Smooth muscle cell of the brain vasculature (primary cell): ENCODE measurements at places on chromosomes 1 and 21.

DNA sequence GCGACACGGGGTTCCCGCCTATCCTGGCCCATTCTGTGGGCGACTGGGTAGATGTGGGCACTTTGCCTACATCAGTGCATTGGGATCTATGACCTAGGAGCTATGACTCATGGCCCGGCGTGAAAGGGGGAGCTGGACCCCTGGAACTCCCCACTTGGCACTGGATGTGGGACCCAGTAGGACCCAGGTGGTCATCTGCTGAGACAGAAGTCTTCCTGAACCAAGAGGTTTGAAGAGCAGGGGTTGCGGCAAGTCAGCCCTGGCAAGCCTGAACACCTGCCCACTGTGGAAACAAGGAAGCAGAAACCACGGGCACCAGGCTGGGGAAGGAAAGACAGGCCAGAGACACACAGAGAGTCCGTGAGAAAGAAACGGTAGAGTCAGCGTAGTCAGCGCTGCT lies 656.7 kb downstream of the AJAP1 start:
- no peak for DNase-seq

DNA sequence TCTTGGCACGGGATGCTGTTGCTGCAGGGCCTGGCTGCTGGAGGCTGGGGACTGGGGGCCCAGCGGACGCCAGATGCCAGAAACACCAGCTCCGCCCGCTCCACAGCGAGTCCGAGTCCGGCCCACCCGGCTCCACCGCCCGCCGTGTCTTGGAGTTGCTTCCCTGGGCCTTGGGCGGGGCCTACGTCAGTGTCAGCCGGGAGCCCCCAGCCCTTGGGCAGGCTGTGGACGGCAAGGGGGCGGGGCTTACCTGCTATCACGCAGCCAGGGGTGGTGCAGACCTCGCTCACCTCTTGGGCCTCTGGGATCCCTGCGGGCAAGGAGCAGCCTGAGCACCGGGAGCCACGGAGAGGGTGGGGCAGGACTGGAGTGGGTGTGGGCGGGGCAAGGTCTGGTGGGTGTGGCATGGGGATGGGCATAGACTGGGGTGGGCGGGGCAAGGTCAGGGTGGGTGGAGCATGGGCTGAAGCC lies 21.8 kb downstream of the MMEL1 start:
- peak; percentile 21 for DNase-seq

DNA sequence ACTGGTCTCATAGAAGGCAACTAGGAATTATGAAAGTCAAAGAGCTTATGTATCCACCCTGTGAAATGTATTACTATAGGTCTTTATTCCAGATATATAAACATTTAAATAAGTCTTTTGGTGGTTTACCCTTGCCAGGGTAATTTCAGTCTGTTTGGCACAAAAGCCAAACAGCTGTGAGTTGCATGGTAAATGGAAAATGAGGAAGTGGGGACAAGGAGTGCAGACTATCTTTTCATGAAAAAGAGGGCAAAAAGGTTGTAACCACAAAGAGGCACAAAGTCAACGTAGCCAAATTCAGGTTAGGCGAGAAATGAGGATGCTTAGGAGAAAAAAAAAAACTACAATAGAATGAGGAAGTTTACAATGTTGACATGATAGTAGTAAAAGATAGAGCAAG lies 492.3 kb upstream of the PRMT6 start:
- DNase-seq = no peak

GRCh38 chr1:29232387-29232786 lies 1.7 kb upstream of the MECR start:
- DNase-seq = no peak

- no peak for DNase-seq
These were observed 175.4 kb upstream of the GORAB start for GRCh38 chr1:170356585-170356984.

DNA sequence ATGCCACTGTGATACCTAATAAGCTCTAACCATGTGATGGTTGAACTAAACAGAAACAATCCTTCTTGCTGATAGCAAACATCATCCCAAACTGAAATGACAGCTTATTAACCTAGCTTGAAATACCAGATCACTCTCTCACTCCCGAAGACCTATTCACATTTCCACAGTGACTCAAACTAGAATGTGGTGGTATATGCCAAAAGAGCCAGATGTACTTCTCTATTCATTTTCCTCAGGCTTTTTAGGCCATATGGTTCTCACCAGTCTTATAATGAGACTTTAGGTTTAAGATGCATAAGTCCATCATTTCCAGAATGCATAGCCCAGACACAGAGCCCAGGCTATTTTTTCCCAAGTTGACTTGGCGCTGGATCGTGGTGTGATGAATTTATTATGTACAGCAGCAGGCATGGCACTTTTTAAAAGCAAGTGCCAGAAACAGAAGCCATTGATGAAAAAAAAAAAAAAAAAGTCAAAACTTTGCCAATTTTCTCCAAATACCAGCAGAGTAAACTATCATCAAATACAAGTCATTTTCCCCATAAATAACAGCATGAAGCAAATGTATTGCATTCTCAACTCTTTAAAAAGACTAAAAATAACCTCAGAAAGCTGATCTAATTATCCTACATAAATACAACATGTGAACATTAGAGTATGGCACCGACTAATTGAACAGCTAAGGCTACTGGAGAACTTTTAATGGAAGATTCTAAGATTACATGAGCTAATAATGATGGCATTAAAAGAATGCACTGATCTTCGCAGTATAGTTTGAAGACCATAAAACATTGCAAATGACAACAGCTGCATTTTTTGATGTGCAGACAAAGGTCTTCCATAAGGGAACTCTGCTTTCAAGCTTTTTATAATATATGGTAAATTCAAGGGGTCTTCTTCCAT lies 365.4 kb downstream of the LRRIQ3 start:
- no peak for DNase-seq

GRCh38 chr1:101733340-101733739 lies 263.4 kb downstream of the OLFM3 start:
- DNase-seq = no peak

- no peak for DNase-seq
These were observed 30.4 kb downstream of the SLC19A1 start for GRCh38 chr21:45511661-45512431.

DNA sequence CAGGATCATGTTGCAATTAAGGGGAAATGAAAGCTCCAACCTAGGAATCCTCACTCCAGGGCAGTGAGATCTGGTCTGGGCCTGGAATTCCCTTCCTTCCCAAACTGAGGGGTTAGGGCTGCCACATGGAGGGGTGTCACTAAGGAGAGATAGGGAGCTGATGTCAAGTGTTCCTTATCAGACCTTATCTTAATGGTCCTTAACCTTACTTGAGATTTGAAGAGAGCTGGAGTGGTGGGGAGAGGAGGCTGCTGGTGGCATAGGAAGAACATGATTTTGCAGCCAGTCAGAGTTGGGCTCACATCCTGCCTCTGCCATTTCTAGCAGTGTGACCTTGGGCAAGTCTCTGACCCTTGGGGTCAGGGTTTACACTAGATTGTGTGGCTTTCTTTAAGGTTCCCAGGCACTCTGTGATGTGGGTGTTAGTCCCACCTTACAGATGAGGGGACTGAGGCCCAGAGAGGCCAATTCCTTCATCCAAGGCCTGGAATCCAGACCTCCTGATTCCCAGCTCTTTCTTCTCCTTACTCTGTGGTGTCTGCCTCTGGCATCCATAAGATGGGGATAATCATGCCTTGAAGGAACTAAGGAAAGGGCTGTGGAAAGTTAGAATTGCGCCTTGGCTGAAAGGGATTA lies 56.3 kb upstream of the SYNC start:
- no peak for DNase-seq

DNA sequence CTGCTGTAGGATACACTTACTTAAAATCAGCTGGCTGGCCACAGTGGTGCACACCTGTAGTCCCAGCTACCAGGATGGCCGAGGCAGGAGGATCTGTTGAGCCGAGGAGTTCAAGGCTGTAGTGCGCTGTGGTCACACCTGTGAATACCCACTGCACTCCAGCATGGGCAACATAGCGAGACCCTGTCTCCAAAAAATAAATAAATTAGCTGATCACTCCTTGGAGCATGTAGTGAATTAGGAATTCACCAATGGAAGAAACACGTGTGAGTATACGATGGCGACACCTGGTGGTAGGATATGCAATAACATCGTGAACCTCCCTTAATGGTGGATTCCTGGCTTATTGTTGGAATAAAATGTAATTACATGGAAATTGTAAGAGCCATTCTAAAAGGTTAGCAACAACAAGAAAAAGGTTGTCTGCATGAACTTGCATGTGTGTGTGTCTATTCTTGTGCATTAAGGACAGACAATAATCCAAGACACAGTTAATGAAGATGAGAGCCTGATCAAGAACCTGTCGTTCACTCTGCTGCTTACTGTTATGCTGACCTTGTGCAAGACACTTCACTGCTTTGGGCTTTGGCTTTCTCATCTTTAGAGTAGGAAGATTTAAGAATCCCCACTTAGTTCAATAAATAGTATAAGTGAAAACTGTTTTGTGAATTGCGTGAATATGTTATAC lies 38.6 kb upstream of the COX20 start:
- DNase-seq = peak; percentile 33

DNA sequence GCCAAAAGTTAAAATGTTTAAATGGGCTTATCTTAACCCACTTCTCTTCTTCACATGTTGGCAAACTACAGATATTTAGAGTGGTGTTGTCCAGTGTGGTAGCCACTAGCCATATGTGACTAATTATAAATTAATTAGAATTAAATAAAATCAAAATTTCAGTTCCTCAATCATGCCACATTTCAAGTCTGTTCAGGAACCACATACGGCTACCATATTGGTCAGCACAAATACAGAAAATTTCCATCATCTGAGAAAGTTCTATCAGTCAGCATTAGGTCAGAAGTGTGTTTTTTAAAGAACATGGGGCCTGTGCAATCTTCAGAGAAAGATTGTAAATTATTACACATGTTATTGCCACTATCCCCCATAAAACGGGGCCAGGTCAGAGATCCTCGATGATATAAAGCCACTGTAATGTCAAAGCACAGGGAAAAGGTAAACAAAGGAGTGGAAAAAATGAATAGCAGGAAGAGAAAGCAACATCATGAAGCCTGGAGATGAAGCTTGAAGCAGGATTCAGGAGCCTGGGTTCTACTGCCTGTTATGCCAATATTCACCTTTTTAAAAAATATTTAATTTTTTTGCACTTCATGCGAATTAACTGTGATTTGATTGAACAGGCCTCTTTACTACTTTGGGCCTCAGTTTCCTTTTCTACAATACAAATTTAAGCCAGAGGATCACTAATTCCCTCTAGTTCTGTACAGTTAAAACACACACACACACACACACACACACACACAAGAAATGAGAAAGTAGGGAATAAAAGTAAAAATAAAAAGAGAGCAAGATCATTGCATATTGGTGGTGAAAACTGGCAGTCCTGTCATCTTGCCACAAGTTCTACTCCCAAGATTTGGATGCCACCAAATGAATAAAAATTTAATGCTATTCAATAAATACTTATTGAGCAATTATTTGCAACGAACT lies 2.3 kb downstream of the RSBN1 start:
- no peak for DNase-seq

- DNase-seq = no peak
These were observed 28.5 kb downstream of the SLC16A1 start for GRCh38 chr1:112927462-112927990.

DNA sequence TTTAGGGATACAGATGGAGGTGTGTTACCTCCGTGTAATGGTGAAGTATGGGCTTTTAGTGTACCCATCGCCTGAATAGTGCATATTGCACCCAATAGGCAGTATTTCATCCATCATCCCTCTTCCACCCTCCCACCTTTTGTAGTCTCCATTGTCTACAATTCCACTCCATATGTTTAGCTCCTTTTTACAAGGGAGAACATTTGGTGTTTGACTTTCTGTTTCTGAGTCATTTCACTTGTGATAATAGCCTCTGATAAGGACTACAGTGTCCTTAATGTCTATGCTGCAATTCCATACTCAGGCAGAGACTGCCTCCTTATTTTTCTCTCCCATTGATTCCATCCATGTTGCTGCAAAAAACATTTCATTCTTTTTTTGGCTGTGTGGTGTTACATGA lies 48.7 kb downstream of the OVGP1 start:
- no peak for DNase-seq

DNA sequence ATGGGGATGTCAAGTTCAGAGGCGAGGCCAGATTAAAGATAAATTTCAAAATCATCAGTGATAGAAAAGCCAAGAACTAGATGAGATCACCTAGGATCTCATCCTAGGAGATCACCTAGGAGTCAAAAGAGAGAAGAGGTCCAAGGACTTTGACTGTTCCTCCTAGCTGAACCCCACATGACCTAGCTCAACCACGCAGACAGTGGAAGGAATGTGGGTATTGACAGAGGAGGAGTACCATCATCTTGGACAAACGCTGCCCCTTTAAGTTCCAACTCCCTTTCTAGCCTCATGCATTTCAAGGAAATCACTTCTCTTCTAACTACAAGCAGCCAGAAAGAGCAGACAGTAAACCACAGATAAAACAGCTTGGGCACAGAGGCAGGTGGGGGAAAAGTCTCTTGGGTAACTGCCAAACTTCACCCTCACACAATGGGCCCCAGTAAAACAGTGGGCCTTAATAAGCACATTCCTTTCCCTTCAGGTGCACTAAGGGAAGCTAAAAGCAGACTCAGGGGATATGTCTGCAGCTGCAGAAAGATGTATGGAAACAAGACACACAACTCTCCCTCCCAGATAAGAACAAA lies 12.5 kb upstream of the FAM76A start:
- no peak for DNase-seq

- DNase-seq = no peak
These were observed 1.4 kb downstream of the S100A12 start for GRCh38 chr1:153374071-153374470.

GRCh38 chr1:8390707-8391106 lies 72.8 kb downstream of the SLC45A1 start:
- no peak for DNase-seq

DNA sequence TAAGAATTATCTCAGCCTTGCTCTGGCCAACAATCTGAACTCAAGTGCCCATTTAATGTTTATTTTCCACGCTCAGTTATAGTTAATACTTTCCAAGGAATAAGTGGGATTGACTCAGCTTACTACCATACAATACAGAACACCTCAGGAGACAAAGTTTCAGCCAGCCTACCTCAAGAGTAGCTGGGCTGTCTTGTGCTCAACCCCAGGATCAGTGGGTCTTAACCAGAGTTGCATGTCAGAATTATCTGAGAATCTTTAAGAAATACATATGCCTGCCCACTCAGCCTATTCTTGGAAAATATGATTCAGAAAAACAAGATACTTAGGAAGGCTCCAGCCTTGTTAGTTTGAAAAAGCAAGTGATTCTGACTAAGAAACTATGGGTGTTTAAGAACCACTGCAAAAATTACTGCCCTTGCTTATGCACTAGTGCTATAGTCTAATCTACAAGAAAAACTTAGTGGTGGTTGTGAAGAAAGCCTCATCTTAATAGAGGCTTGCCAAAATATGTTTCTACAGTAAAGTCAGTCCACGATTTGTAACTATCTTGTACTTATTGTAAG lies 20.4 kb downstream of the CDC7 start:
- no peak for DNase-seq

- no peak for DNase-seq
These were observed 113.9 kb upstream of the CDC42BPA start for GRCh38 chr1:227432181-227432535.

- DNase-seq = no peak
These were observed 65.9 kb upstream of the DNAJC6 start for GRCh38 chr1:65243491-65243890.
